ENCODE measurements at places on chromosomes 4 and X.

- no peak for DNase-seq
Measured at GRCh38 chrX:136662104-136662503, 14.1 kb downstream of the CD40LG start.

- no peak for DNase-seq
Measured at GRCh38 chr4:80903020-80903419, 127.5 kb upstream of the BMP3 start.

- DNase-seq = no peak
Measured at GRCh38 chr4:83890816-83891215, 354.9 kb downstream of the GPAT3 start.

GRCh38 chrX:133188631-133189030 lies 29.5 kb downstream of the TFDP3 start:
- no peak for DNase-seq

Data from activated gamma-delta T cell treated with anti-CD3 and anti-CD28 coated beads, Interleukin-2, amount 50 U/mL, for 16 hours (primary cell).